ENCODE measurements at places on chromosomes 12 and 14.

- no peak for DNase-seq
These were observed 148.0 kb downstream of the APAF1 start for GRCh38 chr12:98793121-98793520.

DNA sequence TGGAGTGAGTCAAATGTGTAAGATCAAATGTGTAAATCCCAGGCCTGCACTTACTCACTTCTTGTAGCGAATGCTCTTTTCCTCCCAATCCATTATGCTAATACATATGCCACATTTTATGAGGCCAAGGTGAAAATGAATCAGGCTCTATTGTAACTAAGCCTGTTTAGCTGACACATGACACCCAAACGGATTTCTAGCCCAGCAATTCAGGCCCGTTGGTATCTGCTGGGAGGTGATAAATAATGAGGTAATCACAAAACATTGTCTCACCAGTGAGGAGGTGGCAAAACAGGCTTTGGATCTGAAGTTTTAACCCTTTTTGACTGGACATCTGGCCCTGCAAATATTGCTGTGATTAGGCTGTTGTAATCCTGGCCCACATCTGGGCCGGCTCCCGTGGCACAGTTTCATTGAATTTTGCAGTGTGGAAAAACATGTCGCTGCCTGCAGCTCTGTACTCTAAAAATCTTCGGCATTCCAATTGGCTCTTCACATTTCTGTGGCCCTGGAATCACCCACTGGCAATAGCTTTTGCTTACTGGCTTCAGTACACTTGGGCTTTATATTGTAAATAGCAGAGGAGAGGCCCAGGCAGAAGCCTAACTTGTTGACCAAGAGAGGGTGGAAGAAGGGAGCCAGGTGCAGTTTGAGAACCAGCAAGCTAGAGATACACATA is 106.1 kb downstream of the PAX9 start:
- DNase-seq, result no peak

- DNase-seq, result no peak
These were observed 37.2 kb downstream of the BEGAIN start for GRCh38 chr14:100549834-100550625.

GRCh38 chr14:87334997-87335685 is 657.8 kb downstream of the GALC start:
- DNase-seq, result no peak

DNA sequence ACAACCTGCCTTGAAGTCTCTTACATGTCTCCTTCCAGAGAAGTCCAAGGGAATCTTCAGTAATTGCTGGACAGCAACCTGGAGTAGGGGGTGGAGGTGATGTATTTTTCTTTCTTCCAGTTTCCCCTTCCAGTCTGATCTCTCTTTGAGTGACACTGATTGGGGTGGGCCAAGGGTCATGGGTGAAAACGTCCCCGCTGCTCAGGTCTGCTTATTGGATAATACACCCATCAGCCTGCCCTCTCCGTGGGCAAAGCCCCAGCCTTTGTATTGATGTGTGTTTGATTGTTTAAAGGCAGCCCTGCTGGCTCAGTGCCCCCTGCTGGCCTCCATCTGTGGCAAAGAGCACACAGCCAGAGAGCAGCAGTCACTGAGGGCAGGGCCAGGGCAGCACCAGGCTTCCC is 35.7 kb upstream of the ATP2A2 start:
- peak; percentile 9 for DNase-seq

DNA sequence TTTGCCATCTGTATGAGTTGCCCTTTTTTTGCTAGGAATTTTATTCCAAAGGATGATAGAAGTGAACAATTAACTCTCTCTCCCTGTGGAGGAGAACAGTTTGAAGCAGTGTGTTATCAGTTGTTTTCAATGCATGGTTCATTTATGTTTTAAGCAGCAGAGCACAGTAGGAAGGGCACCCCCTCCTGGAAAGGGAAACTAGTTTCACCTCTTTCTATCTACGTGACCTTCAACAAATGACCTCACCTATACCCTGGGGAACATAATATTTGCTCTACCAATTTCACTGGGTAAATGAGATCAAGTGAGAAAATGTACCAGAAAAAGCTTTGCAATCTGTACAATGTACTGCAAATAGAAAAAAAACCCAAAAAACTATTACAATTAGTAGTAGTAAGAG is 5.4 kb upstream of the DCP1B start:
- DNase-seq, result no peak

GRCh38 chr14:104346608-104347007 is 208.2 kb downstream of the KIF26A start:
- DNase-seq, result no peak

- no peak for DNase-seq
These were observed 86.4 kb downstream of the WSCD2 start for GRCh38 chr12:108215458-108215857.

GRCh38 chr12:109949089-109949488 is 47.1 kb downstream of the GIT2 start:
- no peak for DNase-seq

DNA sequence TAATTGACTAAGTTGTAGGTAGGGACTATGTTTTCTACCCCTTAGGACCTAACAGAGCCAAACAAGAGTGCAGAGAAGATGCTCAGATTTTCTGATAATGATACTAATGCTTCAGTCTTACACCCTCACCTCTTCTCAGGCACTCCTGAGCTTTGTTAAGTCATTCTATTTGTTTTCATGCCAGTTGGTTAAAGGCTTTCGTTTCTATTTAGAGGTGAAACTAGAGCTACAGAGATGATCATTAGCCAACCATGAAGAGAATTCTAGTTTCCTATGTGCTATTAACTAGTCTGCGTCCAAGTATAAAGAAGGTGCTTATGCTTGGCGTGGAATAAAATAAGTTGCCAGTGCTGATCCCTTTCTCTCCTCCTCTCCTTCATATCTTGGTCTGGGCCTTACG is 34.6 kb upstream of the PYGL start:
- DNase-seq, result no peak

DNA sequence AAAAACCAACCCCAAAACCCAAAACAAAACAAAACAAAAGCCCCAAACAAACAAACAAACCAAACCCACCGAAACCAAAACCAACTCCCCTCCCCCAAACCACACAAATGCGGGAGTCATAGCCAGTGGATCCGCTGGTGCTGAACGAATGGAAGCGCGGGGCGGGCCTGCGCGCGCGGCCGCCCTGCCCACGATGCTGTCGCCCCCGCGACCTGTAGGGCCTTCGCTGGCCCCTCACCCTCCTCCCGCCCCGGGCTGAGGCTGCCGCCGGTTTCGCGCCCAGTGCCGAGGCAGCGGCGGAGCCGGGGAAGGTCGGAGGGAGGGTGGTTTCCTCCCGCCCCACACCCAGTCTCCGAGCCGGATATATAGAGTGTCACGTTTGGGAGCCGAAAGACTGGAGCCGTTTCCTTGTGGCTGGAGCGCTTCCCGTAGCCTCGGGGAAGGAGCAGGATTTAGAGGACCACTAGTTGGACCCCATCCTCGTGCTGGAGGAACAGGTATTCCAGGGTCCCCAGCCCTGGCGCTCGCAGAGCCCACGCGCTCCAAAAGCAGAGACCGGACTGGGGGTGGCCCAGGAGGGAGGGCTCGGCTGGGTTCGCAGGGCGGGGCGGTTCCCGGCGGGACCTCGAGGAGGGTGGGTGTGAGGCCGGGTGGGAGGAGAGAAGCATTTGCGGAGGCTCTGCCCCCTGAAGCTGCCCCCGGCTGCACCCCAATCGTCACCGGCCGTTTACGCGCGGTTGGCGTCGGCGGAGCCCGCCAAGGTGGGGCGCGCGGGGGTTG is at the start of gene FAR2:
Gene FAR2 (plus strand): TSS at position 368 of the 780 bp plus-strand sequence. CDS start 121,172 bp downstream, outside the sequence.
- peak; percentile 35 for DNase-seq

GRCh38 chr14:44782775-44783238 is 178.9 kb downstream of the KLHL28 start:
- DNase-seq, result no peak

DNA sequence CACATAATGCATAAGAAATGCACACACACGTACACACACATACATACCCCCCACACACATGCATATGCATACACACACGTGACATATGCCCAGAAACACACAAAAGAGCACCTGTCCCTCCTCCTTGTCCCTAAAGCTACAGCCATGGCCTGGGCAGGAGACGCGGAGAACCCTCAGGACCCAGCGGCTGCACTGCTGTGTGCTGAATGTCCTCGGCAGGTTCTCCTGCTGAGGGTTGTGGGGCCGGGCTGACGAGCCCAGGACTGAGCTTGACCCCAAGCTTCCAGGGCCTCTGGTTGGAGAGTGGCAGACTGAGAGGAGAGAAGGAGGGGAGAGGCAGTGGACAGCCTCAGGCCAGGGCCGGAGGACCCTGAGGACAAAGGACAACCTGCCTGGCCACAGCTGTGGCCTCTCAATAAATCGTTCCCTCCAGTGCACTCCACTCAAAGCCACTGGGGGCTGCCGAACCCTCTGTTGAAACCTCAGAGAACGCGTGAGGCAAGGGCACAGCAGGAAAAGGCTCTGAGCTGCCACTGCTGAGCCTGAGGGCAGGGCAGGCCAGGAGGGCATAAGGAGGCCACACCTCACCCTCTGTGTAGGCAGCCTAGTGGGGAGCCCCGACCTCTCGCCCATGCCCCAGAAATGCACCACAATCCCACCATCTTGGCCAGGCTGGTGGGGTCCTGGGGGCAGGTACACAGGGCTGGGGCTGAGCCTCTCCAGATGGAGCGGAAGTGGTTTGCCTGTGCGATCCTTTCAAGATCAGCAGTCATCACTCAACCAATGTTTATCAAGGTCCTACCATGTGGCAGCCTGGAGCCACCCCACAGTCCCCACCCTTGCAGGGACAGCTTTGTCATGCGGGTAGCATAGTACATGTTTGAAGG is 3.1 kb downstream of the CACNA2D4 start:
- DNase-seq, result peak; percentile 1

DNA sequence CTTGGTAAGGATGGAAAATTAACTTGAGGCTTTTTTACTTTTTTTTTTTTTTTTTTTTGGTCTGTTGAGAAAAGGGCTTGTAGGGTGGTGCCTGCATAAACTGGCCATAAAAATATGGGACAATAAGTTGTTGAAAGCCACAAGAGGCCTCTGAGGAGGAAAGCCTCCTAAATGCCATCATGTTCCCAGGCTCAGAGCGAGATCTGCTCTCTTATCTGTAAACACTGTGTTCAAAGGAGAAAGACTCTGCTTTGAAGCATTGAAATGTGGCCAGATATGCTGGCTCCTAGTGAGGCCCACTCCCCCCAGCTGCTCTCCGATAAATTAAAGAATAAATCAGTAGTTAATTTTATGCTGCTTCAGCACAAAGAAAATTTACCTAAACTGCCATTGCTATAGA is 504.9 kb downstream of the DIO2 start:
- DNase-seq, result no peak
